ENCODE measurements at places on chromosomes 7 and 10.

- DNase-seq = no peak
These were observed 79.1 kb downstream of the SUGCT start for GRCh38 chr7:40213856-40214255.

- no peak for DNase-seq
These were observed 105.5 kb downstream of the TES start for GRCh38 chr7:116315803-116316202.

GRCh38 chr7:131346885-131347592 is 19.4 kb downstream of the MKLN1 start:
- DNase-seq = no peak

DNA sequence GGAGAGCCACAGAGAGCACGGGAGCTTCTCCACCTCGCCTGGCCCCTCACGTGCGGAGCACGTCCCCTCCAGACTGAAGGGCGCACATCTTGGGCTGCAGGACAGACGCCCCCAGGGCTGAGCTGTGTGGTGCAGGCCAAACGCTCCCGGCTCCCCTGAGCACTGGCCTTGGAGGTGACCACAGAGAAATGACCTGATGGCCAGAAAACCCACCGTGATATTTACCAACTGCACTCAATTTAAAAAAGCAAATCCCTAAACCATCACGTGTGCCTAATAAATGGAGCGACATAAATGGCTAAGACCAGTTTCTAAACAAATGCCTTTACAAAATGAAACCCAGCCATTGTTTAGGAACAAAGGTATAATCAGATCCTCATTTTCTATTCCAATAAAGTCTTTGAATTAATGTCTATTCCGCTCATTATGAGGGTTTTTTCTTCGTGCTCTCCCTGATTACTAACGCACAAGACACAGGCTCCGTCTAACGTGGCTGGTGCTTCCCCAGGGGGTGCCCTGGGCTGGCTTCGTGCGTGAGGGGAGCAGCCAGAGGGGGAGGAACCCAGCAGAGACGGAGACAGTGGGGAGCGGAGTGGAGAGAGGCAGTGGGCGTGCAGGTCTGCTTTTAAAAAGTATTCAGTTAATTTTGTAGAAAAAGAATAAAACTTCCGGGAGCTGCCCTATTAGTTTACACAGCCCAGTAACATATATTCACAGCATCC is 190.3 kb downstream of the DNAJB6 start:
- no peak for DNase-seq

GRCh38 chr10:132891368-132891767 is 51.0 kb downstream of the CFAP46 start:
- DNase-seq = no peak

DNA sequence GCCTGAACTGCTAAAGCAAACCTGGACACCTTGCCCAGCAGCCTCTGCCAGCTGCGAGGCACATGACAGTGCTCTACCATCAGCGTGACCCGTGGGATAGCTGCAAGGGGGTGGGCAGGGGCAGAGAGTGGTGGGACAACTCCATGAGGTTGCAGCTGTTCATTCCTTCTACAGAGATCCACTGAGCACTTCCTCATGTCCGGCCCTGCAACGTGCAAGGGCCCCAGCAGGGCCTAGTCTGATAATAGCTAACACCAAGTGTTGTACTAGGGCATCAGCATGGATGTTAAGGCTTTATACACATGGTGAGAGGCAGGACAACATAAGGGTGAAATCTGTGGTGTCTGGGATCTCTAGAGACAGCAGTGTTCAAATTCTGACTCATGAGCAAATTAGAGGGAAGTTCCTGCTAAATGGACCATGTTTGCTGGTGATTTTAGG is 14.3 kb downstream of the NOD1 start:
- DNase-seq = no peak

- DNase-seq = no peak
These were observed 68.0 kb upstream of the LRRC4 start for GRCh38 chr7:128099204-128099671.

- DNase-seq = no peak
These were observed 2.8 kb downstream of the EEPD1 start for GRCh38 chr7:36155811-36156361.

GRCh38 chr7:145624618-145625017 is 492.0 kb upstream of the CNTNAP2 start:
- no peak for DNase-seq

DNA sequence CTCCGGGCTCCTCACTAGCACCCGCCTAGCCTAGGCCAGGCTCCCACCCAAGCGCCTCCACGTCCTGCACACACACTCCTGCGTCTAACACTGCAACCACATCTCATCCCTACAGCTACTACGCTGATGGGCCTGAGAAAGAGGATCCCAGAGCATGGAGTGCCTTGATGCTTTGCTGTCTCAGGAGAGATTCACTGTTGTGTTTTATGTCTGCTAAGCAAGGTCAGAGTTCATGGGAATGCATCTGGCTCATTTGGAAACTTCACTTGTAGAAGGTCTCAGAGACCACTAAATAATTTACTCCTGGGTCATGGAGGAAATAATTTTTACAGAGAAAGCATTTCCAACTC is 88.7 kb downstream of the SLIT1 start:
- no peak for DNase-seq

DNA sequence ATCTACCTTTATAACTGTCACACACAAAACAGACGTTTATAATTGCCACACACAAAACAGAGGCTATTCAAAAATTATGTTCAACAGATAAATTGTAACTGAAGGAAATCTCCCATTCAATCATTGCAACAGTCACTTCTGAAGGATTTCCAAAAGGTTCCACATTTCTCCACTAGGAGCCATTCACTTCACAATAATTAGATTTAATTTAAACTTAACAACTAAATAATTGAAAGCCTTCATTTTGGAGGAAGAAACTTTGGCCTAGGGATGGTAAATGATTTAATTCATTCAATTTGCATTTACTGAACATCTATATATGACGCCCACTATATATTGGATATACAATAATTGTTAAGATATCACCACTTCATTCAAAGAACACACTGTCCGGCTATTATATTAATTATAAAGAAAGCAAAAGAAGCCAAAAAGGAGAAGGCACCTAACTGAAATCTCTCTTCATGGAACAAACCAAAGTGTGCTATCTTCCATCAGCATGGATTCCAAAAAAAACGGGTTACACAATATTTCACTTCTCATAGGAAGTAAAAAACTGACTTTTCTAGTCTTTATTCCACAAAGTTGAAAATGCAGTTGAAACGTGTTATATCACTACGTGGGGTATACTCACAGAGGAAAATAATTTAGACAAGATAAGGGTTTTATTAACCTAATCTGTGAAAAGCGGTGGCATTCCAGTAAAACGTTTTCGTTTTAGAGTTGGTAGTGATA is 1.7 kb downstream of the ATAD1 start:
- DNase-seq = no peak

DNA sequence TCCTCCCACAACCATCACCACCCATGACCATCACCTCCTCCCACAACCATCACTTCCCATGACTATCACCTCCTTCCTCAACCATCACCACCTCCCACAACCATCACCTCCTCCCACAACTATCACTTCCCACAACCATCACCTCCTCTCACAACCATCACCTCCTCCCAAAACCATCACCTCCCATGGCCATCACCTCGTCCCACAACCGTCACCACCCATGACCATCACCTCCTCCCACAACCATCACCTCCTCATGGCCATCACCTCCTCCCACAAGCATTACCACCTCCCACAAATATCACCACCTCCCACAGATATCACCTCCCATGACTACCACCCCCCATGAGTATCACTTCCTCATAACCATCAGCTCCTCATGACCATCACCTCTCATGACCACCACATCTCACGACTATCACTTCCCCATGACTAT is 52.2 kb downstream of the PDGFA start:
- no peak for DNase-seq

- no peak for DNase-seq
These were observed 72.7 kb downstream of the CUBN start for GRCh38 chr10:17056781-17057428.

GRCh38 chr10:57891201-57892006 is 376.3 kb downstream of the IPMK start:
- no peak for DNase-seq

GRCh38 chr10:21317902-21318301 is 207.6 kb downstream of the SKIDA1 start:
- DNase-seq = no peak

GRCh38 chr10:46052791-46053375 is 6.8 kb upstream of the MSMB start:
- no peak for DNase-seq

GRCh38 chr7:11638011-11638774 is 193.8 kb downstream of the THSD7A start:
- no peak for DNase-seq

DNA sequence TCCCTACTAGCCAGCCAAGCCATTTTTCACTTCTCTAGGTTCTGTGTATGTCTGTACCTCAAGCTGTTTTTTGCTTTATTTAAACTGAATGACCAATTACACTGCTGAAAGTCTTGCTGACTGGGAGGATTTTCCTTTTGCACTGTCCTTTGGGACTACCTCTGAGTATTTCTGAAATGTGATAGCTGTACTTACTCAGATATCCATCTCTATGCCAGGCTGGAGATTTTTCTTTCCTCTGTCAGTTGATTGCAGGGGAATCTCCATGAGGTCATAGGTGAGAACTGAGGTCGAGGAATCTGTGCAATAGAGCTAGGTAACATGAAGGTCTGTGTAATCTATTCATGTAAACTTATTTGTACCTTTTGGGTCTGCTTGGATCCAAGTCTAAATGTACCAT is 38.9 kb upstream of the ANKRD1 start:
- DNase-seq = no peak

DNA sequence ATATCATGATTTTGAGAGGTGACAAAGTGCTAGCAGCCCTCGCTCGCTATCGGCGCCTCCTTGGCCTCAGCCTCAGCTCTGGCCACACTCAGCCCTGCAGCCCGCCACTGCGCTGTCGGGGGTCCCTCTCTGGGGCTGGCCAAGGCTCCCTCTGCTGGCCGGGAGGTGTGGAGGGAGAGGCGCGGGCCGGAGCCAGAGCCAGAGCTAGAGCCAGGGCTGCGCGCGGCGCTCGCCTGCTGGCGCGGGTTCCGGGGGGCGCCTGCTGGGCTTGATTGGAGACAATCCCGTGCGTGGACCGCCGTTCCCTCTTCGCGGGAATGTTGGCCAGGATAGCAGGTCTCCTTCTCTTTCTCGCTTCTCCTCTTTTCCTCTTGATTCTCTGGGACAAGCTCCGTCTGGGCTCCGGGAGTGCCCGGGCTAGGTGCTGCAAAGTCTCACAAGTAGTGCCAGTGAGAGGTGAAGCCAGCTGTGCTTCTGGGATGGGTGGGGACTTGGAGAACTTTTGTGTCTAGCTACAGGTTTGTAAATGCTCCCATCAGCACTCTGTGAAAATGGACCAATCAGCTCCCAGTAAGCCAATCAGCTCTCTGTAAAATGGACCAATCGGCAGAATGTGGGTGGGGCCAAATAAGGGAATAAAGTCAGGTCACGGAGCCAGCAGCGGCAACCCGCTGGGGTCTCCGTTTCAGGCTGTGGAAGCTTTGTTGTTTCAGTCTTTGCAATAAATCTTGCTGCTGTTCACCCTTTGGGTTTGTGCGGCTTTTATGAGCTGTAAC is 43.4 kb upstream of the ELMO1 start:
- DNase-seq = no peak

DNA sequence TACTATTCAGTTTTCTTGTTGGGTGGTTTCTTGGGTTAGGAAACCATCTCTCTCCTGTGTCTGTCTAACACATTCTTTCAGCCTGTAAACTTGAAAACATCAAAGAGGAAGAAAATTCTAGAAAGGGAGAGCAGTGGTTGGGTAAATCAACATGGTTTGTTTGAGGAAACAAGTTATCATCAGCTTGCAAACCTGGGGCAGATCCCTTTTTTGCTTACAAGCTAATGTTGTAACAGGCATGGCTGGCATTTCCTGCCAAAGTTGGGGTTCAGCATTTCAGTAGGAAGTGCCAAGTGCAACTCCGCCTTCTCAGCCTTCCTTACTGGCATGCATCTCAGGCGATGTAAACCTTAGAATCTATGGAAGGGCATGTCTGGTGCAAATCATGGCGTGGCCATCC is 112.6 kb downstream of the EEPD1 start:
- DNase-seq = no peak

DNA sequence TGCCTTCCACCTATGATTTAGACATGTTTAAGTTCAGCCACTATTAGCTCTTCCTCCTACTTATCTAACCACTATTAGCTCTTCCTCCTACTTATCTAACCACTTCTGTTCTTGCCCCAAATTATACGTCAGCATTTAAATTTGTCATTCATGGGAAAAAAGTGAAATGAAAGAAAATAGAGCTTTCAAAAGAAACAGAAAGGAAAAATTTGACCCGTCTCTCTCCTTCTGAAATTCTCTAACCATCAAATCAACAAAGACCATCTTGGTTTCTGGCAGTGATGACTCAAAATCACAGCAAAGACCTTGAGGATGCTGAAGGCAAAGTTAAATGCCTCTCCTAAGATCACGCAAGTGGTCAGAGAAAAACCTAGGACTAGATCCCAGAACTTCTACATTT is 2.6 kb downstream of the LIPA start:
- DNase-seq = no peak

DNA sequence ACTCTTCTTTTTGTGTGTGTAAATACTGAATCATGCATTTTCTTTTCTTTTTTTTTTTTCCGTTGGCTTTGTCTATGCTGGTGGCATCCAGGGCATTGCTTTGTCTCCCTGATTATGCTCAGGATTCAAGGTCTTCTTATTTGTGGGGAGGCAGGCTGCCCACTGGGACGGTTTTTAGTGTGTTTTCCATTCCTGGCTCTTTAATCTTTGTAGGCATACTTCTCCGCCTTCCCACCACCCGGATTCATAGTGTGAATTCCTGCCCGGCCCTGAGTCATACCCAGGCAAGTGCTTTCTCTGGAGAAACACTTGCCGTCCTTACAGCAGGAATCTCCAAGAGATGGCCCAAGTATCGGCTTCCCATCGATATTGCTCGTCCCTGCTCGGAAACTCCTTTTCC is 5.2 kb downstream of the ZNF655 start:
- DNase-seq = no peak

GRCh38 chr7:133682364-133683181 is 429.7 kb downstream of the EXOC4 start:
- no peak for DNase-seq

- no peak for DNase-seq
These were observed 65.3 kb upstream of the AQP1 start for GRCh38 chr7:30846378-30846777.

DNA sequence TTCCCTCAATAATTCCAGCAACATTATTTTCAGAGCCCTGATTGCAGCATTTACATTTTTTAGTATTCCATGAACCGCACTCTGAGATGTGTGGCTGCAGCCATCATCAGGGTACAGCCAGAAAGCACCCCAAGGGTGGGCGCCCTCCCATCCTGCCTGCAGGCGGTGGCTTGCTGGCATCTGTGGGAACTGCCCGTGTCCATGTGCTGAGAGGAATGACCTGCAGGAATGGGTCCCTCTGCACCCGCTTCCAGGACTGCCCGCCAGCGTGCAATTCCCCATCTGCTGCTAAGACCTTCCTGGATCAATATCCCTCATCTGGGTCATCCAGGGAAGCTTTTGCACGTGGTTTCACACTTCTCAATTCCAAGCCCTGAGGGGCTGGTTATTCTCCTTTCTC is 32.8 kb upstream of the NUB1 start:
- DNase-seq = no peak

Measured in activated gamma-delta T cell treated with anti-CD3 and anti-CD28 coated beads, Interleukin-2, amount 50 U/mL, for 16 hours (primary cell).